ENCODE measurements at places on chromosomes 6 and 20. TPM values are rescaled to one million over a fixed set of nuclear protein-coding genes. Genes with fewer than 3 reads are reported as not detected.

RAB44 gene
- total RNA-seq: not detected

BPIFB2 gene
- not detected for total RNA-seq

CGA gene
- total RNA-seq: not detected

OR2H2 gene
- total RNA-seq: not detected

TCF15 gene
- not detected for total RNA-seq

FAM83C gene
- 2.6 TPM for total RNA-seq

ADGB gene
- not detected for total RNA-seq

MUC21 gene
- total RNA-seq: not detected

TRIM40 gene
- not detected for total RNA-seq

SMPD2 gene
- total RNA-seq: 12.7 TPM

SMPDL3A gene
- 4.7 TPM for total RNA-seq

NOTCH4 gene
- total RNA-seq: 0.31 TPM

SOX4 gene
- 24.2 TPM for total RNA-seq

FRS3 gene
- 2.2 TPM for total RNA-seq

FAM184A gene
- 0.17 TPM for total RNA-seq

Data from foreskin keratinocyte (primary cell).